ENCODE measurements at places on chromosomes 6 and 20.

DNA sequence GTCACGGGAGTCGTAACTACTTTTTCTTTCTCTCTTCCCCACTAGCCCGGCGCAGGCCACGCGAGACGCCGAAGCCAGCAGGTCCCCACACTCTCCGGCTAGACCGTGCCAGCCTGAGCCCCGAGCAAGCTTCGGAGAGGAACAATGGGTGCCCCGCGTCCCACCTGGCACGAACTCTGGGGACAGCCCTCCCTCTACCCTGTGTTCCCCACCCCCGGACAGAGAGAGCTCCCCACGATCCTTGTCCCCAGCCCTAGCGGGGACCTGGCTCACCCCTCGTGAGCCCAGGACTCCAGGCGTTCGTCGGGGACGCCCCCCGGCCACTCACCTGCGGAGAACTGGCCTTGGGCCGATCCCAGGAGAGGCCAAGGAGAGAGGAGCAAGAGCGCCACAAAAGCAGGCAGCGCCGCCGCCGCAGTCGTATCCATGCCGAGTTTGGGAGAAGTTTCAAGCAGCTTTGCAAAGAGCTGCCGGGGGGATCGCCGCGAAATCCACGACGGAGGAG, 416 bp downstream of the PTPRK start:
- DNase-seq: peak; percentile 91

DNA sequence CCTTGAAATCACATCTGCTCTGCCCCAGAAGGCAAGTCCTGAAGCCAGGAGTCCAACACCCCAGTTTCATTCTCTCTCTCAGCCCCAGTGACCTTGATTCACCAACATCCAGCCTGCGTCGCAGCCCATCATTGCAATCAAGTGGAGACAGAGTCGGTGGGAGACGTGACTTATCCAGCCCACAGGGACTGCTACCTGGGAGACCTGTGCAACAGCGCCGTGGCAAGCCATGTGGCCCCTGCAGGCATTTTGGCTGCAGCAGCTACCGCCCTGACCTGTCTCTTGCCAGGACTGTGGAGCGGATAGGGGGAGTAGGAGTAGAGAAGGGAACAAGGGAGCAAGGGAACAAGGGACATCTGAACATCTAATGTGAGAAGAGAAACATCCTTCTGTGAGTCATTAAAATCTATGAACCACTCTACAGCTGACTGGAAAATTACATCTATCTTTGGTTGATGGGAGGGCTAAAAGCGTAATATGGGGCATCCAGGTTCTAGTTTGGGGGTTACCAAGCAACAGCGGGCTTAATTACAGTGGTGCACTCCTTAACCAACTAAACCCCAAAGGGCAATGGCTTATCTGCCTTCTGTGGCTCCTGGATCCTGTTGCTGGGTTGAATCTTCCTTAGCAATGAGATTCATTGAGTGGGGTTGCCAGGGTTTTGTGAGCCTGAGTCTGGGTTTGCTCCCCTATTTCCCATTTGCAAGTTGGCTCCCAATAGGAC, 2.5 kb downstream of the LY6G6D start:
- DNase-seq: no peak

DNA sequence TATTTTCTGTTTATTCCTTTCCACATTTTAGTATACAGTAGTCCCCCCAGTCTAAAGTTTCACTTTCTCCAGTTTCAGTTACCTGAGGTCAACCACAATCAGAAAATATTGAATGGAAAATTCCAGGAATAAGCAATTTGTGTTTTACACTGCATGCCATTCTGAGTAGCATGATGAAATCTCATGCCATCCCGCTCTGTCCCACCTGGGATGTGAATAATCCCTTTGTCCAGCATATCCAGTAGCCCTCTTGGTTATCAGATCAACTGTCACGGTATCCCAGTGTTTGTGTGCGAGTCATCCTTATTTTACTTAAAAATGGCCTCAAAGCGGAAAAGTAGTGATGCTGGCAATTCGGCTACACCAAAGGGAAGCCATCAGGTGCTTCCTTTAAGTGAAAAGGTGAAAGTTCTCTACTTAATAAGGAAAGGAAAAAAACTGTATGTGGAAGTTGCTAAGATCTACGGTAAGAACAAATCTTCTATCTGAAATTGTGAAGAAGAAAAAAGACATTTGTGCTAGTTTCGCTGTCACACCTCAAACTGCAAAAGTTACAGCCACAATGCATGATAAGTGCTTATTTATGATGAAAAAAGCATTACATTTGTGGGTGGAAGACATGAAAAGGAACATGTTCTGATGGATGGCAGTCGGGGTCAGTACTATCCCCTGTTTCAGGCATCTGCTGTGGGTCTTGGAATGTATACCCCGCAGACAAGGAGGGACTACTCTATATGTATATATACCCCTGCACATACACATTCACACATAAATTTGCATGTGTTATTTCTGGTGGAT, 11.3 kb downstream of the NOX3 start:
- no peak for DNase-seq

DNA sequence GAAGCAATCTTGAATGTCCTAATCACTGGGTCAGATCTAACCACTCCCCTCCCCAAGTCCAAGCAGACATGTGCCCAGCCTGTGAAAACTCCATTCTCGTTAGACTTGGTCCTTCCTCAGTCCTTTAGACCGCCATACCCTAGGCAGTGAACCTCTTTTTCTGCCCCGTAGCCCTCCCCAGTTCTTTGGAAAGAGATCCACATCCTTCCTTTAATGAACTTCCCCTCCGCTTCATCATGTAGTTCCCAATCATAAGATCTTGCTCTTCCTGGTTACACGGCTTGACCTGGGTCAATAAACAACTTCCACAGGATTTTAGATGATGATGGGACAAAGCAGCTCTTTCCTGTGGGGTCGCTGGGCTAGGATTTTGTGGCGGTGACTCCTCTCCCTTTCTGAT, 9.6 kb downstream of the AHCY start:
- DNase-seq: no peak

- no peak for DNase-seq
These were observed 44.3 kb upstream of the PTGIS start for GRCh38 chr20:49612127-49612738.

DNA sequence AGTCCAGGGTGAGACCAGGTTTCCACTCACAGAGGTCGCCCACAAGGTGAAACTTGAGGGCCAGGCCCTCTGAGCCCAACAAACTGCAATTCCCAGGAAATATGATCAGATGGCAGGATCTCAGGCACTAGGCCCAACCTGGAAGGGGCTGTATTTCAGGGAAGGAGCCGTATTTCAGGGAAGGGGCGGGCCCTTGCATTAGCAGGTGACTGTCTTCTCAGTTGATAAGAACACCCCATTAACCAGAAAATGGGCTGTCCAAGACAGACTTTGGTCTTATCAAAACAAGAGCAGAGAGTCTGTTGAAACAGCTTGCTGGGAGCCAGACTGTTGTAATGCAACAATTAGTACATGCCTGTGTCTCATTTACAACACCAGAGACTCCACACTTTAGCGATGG, 10.9 kb upstream of the BNIP5 start:
- no peak for DNase-seq

- no peak for DNase-seq
These were observed 233.5 kb upstream of the QKI start for GRCh38 chr6:163180874-163181541.

GRCh38 chr6:5119090-5119951, 34.2 kb downstream of the PPP1R3G start:
- DNase-seq: no peak

DNA sequence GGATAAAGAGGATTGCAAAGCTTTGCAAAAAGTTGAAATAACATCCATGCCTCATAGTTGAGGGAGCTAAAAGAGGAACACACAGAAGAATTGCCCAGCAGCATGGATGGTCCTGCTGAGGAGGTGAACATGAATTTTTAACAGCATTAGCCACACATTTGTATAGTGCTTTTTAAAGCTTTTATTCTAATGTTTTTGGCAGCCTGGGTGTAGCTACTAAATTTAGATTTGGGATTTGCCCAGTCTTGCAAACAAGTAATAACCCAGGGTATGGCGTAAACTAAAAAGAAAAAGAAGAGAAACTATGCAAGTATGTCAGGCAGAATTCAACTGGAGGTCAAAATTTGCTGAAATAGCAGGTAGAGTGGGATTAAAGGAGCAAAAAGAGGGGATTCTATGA, 75.1 kb upstream of the PTPRK start:
- DNase-seq: no peak

GRCh38 chr20:11092151-11092550, 418.4 kb upstream of the JAG1 start:
- DNase-seq: no peak

DNA sequence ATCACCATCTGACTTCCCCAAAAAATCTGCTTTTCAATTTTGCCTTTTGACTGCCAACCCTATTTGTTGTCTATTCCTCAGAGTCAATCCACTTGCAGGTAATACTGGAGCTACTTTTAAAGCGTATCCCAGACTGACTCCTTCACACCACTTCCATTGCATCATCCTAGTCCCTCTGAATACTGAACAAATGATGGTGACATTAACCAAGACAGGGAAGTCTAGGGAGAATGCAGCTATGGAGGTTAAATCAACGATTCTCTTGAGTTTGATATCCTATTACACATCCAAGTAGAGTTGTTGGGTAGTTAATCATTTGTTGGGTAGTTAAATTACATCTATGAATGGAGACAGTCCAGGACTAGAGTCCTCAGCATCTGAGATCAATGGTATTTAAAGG, 2.0 kb downstream of the OGFRL1 start:
- no peak for DNase-seq

- no peak for DNase-seq
These were observed 83.3 kb downstream of the SYCP2 start for GRCh38 chr20:59850018-59850641.

DNA sequence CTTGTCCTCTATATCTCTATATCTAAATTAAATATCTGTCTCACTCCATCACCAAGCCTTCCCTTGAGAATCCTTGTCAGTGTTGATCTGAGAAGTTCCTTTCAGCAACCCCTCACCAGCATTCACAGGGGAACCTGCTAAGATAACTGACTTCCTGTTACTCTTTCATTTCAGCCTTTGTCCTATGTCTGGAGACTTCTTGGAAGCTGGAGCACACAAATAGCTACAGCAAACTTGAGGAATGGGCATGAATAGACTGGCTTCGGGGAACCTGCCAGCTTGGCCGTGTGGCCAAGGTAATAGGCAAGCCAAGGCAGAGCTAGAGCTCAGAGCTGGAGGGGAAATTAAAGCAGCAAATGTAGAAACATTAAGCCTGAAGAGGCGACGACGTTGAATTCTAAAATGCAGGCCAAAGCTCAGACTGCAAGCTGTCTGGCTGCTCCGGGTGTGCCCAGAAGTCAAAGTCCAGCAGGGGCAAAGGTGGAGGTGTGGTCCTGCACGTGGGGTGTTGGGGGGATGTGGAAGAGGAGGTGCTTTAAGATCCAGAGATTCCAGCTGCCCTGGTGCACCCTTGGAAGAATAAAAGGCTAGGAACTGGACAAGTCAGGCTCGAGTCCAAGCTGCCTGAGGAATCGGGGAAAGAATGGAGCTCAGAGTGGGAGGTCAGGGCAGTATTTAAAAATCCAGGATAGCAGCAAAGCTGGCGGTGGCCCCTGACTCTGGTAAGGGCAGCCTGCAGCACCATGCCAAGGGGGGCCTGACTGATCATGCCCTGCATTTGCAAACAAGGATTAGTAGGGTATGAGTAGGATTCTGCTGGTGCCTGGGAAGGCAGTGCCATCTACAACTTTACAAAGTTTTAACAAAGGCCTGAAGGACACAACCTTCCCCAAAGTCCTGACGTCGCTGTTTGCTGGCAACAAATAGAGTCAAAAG, 185.0 kb upstream of the SGK1 start:
- no peak for DNase-seq

GRCh38 chr20:44750081-44750805, 4.6 kb downstream of the KCNK15 start:
- no peak for DNase-seq

DNA sequence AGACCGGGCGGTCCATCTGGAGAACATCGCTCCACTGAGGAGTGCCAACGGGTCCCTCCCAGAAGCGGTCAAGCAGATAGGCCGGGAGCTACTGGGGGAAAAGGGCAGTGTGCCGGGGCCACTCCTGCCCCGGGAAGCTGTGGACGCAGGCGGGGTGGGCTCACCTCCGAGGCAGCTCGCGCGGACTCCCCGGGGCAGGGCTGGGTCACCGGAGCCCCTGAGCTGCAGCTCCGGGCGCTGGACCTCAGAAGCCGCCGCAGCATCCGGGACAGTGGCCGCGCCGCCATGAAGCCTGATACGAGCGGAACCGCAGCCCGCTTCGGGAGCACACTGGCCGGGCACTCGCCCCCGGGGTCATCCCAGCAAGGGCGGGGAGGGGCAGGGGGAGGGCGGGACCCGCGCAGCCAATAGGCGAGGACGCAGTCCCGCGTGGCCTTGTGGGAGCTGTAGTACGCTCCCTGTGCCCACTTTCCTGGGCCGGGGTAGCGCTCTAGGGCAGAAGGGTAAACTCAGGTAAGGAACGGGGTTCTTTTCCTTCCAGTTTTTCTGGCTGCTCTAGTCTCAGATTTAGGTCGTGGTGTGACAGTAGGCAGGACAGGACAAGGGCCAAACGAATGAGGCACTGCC, at the start of gene MOCS1:
Gene MOCS1 (minus strand): TSS at position 332 of the 627 bp plus-strand sequence. CDS start 45 bp downstream, at position 287.
- DNase-seq: no peak

- DNase-seq: no peak
These were observed 17.0 kb downstream of the CMTR1 start for GRCh38 chr6:37449984-37450383.

DNA sequence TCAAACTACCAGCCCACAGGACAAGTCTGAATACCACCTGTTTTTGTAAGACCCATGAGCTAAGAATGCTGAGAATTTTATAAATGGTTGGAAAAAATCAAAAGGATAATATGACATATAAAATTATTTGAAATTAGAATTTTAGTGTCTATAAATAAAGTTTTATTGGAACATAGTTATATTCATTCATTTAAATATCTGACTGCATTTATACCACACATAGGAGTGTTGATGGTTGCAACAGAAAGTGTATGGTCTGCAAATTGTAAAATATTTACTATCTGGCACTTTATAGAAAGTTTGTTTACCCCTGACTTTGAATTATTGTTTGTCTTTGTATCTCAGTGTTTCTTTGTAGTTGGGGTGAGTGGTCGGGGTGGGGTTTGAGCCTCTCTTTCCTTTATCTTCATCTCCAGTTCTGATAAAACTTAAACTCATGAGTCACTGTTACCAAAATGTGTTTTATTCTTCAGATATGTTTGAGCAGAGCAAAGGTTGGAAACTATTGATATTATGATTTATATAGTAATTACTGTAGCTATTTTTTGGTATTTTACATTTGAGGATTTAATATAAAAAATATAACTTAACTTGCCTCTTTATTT, 55.5 kb downstream of the CD2AP start:
- no peak for DNase-seq

- DNase-seq: no peak
These were observed 37.7 kb downstream of the HECA start for GRCh38 chr6:139172567-139172966.

- DNase-seq: no peak
These were observed 21.2 kb downstream of the C6orf132 start for GRCh38 chr6:42120895-42121865.

GRCh38 chr6:15365273-15365687, 119.4 kb downstream of the JARID2 start:
- no peak for DNase-seq

DNA sequence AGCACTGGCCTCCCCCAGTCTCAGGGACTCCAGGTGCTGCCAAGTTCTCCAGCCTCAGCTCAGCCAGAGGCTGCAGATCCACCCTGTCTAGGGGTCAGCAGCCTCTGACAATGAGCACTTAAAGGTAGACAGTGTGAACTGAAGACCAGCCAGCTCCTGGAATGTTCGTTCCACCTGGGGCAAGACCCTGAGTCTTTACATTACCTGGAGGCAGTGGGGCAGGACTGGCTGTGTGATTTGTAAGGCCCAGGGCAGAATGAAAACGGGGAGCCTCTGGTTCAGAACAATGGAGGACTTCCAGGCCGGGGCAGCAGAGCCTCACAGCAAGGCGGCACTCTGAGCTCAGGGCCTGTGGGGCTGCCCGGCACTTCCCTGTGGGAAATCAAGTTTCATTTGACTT, 65.0 kb downstream of the CTCFL start:
- DNase-seq: no peak

GRCh38 chr6:43736844-43737243, 33.2 kb upstream of the VEGFA start:
- DNase-seq: no peak

Data from vagina (tissue), 2 donors.